ENCODE measurements at places on chromosomes 7 and 10.

DNA sequence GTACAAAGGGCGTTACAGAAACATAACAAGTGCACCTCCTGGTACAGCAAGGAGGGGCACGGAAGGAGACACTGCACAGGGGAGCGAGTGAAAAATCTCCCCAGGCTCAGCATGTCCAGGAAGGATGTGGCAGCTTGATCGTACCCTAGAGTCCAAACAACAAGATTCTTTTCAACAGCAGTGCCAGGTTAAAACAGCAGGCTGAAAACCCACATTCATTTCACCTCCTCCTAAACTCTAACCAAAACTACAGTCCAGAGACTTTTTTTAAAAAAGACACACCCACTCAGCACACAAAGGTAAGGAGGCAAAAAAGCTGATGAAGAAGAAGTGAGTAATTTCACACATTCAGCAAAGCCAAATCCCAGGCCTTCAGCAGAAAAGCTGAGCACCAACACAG lies 138.8 kb downstream of the SFMBT2 start:
- no peak for DNase-seq

DNA sequence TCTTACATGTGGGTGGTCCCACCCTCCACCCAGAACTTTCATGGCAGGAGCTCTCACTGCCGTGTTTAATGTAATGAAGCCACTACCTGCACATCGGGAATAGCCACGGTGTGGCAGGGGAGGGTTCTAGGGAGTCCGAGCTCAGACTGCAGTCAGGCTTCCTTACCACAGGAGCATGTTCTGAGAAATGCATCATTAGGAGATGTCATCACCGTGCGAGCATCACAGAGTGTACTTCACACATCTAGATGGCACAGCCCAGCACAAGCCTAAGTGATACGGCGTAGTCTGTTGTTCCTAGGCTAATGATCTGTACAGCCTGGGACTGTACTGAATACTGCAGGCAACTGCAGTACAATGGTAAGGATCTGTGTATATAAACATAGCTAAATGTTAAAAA lies 153.0 kb upstream of the LANCL2 start:
- DNase-seq: no peak

DNA sequence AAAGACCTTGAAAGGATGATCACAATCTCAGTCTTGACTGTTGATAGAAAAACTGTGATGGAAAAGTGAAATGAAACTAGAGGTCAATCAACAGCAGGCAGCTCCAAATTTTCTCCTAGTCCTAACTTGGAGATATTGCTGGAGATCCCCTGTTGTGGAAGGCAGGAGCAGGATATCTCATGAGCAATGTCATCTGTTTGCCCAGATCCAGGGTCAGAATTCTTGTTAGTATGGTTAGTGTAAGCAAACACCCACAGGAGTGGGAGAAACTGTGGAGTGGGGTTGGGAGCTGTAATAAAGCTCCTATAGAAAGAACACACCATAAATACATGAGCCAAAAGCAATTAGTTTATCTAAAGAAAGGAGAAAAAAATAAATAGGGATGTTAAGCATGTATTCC lies 169.0 kb downstream of the AKR1D1 start:
- DNase-seq: no peak

GRCh38 chr10:43342279-43343125 lies 28.9 kb upstream of the FXYD4 start:
- no peak for DNase-seq

GRCh38 chr10:79475877-79476276 lies 30.5 kb upstream of the ZCCHC24 start:
- no peak for DNase-seq

DNA sequence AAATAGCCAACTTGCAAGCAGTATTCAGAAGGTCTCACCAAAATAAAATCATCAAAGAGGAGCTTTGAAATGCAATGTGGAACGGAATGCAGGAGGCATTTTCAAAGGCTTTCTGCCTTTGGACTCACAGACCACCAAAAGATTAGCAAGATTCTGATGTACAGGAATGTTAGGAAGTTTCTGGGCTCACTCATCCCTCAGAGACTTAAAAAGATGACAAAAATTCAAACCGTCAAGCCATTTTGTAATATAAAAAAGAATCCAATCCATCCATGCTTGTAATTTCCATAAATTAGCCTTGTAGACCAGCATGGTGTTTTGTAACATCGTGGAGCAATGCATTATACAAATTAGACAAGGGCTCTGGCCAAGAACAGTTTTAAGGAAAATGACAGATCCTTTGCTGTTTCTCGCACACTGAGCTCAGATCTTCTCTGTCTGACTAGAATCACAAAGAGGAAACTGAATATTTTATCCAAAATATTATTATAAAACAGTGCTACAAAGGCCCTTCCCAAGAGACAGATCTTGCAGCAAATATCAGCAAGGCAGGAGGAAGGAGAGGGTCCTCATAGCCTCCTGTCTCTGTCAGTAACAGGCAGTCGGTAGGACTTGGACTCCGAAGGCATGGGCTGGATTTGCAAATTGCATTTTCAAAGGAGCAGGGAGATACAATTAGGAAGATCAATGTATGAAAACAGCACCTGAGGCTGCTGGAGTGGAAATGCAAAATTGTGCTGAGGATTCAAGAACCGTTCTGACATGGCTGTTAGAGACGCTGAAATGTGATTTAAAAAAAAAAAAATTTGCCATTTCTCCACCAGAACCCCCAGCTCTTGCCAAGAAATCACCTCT lies 57.4 kb upstream of the NRP1 start:
- DNase-seq: no peak

DNA sequence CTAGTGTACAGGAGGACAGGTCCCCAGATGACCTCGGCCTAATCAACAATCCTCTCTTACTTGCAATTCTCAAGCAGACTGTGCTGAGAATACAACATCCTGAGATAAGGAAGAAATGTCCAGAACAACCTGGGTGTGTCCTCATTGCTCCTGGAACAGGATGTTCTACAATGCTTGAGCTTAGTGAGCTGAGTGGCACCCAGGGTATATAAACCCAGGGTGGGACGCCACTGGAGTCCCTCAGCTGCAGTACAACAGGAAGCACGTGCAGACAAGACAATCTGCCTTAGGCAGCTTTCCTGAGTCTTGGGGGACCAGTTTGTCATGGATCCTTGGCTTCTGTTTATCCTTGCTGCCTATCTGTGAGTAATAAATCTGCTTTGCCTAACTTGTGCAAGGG lies 27.7 kb upstream of the SLC25A13 start:
- no peak for DNase-seq

GRCh38 chr7:3234851-3235250 lies 66.2 kb upstream of the SDK1 start:
- no peak for DNase-seq

DNA sequence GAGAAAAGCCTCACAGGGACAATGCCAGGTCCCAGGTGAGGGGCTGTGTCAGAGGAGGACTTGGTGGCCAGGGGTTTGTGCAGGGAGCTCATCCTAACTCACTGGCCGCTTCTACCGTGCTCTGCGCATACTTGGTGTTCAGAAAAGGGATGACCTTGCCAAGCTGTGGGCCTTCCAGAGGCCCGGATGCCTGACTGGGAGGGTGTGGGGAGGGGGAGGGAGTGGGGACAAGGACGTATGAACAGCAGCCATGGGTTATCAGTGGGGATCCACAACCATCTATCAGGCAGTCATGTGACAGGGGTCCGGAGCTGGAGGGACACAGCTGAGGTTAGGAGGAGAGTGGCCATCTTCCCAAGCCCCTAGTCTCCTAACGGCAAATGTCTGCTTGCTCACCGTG lies 6.2 kb downstream of the SFXN4 start:
- no peak for DNase-seq

GRCh38 chr10:51047857-51048256 lies 26.4 kb upstream of the PRKG1 start:
- DNase-seq: peak; percentile 5

- peak; percentile 67 for DNase-seq
Observed at GRCh38 chr10:75209921-75210281, 695 bp upstream of the VDAC2 start.

DNA sequence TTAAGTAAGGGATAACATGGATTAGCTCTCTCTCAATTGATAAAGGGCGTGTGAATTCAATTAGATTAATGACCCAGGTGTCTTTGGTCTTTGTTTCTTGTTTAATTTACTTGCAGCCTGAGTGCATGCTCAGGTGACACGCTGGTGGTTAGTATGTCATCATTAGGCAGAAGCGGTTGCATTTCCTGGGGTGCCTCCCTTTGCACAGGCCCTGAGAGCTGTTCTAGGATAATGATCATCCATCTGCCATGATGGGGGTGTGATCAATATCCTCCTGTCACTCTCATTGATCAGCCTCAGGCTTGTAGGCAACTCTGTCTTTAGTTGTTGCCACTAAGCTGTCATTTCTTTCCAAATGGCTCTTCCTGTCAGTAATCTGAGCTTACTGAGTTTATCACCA lies 99.6 kb upstream of the NPS start:
- DNase-seq: no peak

DNA sequence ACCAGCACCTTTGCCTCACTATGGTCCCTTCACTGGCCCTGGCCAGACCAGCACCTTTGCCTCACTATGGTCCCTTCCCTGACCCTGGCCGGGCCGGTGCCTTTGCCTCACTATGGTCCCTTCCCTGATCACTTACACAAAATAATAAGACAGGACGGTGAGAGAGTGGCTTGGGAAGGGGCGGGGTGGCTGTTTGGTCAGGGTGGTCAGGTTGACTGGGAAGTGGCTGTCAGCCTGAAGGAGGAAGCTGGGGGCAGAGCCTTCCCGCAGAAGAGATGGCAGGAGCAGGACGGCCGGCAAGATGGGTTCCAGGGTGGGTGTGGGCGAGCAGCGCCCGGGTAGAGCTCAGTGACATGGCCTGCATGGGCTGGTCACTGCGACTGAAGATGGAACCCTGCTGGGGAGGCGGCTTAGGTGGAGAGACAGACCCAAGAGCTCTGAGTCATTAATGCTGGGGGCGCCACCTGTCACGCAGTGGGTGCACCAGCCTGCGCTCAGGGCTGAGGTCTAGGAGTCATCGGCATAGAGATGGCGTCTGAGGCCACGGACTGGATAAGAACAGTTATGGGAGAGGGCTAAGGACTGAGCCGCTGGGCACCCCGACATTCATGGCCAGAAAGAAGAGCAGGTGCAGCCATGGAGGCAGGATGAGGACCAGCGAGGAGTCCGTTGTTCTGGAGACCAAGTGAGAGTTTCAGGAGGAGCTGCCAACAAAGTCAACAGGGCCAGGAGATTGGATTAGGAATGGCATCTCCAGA lies 91.8 kb downstream of the CHST15 start:
- no peak for DNase-seq

DNA sequence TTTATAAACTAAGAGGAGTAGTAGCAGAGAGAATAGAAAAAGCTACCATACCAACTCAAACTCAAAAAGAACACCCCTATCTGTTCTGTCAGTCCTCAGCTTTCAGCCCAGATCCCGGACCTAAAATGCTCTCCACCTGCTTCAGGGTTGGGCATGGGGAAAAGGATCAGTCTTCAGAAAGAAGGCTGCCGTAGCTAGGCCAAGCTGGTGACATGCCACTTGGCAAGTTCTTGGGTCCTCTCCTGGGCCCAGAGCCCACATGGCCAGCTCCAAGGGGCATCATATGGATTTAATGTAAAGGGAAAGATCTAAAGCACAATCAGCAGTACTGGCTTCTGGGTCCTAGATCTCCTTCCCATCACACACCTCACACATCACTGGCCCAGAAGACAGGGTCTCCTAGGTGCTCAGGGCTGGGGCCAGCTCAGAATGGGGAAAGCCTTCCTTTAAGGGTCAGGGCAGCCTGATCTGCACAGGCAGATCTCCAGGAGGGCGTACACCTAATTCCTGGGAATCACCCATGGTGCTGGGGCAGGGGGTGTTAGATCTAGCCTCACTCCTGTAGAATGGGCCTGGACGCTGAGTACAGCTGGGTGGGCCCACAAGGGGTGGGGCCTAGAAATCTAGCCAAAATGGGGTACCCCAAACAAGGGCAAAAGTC lies 2.5 kb downstream of the VAX1 start:
- no peak for DNase-seq

- no peak for DNase-seq
Observed at GRCh38 chr10:101013365-101013825, 13.8 kb downstream of the LZTS2 start.

DNA sequence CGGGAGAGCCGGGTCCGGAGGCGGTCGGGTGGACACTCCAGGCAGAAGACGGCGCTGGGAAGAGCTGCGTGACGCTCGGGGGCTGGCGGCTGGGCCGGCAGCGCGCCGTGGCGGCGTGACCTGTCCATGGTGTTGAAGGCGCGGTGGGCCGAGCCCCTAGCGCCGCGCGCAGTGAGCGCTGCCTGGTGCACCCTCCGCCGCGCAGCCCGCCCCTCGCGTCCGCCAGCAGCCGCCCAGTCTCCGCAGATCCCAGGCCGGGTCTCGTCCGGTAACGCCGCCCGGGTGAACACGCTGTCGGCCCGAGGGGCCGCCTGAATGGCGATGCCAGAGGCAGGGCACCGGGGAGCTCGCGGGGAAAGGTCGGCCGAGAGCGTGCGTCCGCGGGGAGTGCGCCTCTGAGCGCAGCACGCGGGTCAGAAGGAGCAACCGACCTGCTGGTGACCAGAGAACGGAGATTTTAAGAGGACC lies 657 bp upstream of the TMEM178B start:
- peak; percentile 28 for DNase-seq

GRCh38 chr10:22733992-22734391 lies 19.6 kb upstream of the PIP4K2A start:
- DNase-seq: no peak

GRCh38 chr10:117892681-117893220 lies 154.0 kb downstream of the RAB11FIP2 start:
- DNase-seq: no peak

DNA sequence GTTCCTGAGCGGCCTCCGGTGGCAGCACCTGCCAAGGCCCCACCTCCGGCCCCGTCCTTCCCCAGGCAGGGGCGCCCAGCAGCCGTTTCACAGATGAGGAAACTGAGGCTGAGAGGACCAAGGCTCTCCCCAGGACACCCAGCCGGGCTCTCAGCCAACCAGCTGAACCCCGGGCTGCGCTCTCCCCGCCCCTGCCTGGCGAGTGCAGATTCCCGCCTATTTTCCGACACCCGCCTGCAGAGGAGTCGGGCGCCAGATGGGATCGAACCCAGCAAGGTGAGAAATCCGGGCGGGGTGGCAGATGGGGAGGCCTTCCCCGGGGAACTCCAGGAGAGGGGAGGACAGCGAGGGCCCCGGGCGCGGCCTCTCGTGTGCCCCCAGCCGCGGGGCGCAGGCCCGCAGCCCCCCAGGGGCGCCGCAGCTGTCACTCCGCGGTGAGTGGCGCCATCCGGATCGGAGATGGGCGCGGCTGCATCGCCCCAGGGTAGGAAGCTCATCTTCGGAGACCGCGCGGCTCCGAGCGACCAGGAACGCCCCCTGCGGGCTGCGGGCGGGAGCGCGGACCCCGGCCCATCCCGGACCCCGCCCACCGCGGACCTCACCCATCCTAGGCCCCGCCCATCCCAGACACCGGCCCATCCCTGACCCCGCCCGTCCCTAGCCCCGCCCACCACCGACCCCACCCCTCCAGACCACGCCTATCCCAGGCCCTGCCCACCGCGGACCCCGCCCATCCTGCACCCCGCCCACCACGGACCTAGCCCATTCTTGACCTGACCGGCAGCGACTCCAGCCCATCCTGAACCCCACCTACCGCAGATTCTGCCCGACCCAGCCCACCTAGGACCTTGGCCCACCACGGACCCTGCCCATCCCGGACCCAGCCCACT lies 90.3 kb downstream of the MICALL2 start:
- no peak for DNase-seq

- no peak for DNase-seq
Observed at GRCh38 chr10:43781480-43782361, 133.0 kb upstream of the ZNF32 start.
